Muscle of arm (tissue), 14 donors: ENCODE measurements at places on chromosomes 2 and 18.
A peak's percentile ranks its signal among the peaks of the same experiment; 100 is the strongest.

DNA sequence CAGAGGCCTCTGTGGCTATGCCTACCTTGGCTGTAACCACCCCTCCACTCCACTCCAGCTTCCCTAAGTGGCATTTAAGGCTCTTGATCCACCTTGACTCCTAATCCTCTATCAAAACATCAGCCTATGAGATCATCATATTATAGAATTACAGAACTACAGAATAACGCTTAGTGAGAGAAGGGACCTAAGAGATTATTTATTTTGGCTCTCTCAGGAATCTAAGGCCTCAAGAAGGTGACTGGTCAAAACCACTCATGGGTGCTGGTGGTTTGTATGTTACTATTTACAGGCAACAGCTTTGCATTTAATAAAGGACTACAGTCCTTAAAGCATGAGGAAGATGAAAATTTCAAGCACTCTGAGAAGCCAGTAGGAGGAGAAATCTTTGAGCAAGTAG lies 118.8 kb downstream of the FSHR start:
- no peak for DNase-seq

- no peak for DNase-seq
Observed at GRCh38 chr2:208618220-208618619, 211.6 kb downstream of the PTH2R start.

DNA sequence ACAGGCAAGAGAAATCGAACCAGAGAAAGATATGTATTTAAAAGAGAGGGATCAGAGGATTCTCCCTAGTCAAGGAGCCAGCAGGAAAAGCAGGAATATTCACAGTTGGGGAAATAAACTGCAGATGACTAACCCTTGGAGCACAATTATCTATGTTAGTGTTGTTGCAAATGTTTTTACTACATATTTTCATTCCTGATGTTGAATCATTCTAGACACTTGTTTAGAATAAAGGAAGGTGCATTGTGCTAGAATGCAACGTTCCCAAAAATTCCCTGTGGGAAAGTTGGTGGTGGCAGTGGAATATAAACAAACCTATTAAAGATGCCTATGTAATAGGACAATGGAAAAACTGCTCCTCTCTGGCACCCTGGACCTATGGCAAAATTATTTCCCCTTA lies 63.3 kb downstream of the DTNA start:
- DNase-seq = no peak

DNA sequence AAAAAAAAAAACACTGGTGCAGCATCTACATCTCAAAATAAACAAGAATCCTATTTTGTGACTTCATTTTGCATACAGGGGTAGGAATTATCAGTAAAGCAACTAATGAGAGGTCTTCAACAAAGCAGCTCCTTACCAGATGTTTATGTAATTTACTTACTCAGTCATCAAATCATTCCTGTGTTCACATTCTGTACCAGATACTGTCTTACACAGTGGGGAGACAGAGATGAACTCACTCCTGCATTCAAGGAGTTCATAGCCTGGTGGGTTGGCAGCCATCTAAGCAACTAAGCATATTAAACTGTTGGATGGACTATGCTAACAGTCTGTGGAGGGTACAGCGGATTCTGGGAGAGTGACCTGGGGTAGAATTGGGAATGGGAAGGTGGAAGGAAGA lies 169.0 kb downstream of the OSR1 start:
- DNase-seq = no peak

DNA sequence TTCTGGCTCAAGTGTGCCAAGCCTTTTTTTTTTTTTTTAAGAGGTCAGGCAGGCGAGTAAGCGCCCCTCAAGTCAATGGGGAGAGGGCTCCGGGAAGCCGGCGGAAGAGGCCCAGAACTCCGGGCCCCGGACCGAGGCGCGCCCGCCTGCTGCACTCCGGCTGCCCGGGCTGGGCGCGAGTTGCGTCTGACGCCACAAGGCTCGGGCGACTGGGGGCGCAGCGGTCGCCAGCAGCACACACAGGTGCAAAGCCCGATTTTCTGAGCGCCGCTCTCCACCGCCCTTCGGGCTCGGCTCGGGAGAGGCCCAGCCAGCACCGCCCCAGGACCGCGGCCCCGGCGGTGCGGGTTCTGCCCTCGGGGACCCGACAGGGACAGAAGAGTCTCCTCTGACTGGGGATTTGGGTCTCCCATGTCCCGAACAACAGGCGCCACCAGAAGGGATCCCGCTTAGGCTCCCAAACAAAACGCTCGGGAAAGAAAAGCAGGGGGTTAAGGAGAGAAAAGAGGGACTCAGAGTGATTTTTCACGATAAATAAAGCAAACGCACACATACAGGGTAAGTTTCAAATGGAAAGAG lies 787 bp downstream of the ERBB4 start:
- no peak for DNase-seq

DNA sequence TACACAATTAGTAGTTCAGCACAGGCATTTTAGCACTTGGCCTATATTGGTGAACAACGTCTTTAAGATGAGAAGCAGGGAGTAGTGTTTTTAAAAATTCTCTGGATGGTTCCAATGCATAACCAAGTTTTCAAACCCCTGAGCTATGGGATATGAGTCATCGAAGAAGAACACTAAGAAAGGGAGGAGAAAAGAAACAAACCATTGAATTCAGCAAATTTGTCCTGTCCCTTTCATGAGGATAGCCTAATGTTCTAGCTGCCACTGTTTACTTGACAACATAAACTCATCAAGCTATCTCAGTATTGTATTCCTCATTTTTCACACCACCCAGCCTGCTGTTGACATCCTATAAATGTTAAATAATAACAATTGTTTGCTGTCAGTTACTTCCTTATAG lies 158.0 kb downstream of the BARD1 start:
- no peak for DNase-seq

GRCh38 chr2:236998758-236999157 lies 86.9 kb upstream of the COPS8 start:
- no peak for DNase-seq

DNA sequence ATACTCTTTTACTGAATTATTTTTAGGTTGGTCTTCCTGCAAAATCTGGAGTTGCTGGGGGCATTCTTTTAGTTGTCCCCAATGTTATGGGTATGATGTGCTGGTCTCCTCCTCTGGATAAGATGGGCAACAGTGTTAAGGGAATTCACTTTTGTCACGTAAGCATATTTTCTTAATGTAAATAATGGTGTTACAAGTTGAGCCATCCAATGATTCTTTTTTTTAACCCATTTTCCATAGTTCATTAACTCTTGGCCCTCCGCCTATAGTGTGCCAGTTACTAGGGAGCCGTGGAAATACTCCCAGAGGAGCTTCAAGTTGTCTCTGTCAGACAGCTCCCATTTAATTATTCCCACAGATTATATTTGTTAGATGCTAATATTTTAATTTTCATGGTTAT lies 49.8 kb downstream of the GLS start:
- DNase-seq = no peak

- peak; percentile 57 for DNase-seq
Observed at GRCh38 chr2:58834404-58834803, 593.3 kb upstream of the FANCL start.

DNA sequence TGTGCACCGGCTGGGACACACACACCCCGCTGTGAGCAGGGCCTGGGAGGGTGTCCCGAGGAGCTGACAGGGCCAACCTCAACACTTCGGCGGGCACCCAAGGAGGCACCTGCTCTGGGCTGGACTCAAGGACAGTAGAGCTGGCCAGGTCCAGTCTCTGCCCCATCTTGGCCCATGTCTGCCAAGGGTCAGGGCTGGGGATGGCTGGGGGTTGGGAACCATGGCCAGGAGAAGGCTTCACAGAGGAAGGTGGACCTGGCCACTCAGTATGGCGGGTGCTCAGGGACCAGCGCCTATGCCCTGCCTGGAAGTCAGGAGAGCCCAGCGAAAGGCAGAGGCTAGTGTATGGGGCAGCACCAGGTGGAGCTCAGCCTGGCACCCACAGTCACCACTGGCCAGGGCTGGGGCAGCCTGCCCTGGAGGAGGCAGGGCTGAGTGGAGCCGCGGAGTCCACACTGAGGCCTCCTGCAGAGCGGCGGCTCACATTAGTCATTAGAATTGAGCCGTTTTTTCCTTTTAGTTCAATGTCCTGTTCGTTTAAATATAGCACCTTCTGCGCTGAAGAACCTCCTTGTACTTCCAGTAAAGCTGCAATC lies 4.2 kb downstream of the ERFE start:
- no peak for DNase-seq

GRCh38 chr18:59959606-59960005 lies 59.8 kb downstream of the PMAIP1 start:
- no peak for DNase-seq

DNA sequence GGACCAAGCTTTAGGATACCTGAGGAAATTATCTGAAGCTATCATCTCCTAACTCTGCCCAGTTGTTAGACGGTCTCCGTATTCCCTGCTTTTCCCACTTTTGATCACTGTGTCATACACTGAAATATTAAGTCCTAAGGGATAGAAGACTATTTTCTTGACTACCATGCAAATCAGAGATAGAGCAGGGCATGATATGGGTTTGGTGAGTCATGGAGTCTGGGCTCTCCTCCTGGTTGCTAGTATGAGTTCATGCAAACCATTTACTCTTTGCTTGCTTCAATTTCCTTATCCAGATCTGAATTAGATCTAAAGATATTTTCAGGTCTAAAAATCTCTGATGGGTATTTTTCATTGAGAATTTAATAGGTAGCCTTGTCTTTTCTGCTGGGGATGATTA lies 55.0 kb downstream of the EHBP1 start:
- DNase-seq = no peak

- no peak for DNase-seq
Observed at GRCh38 chr2:178469219-178469849, 9.1 kb downstream of the FKBP7 start.
